ENCODE measurements at places on chromosomes 2 and 18.
A peak's percentile ranks its signal among the peaks of the same experiment; 100 is the strongest.

- no peak for DNase-seq
These were observed 24.1 kb downstream of the ODC1 start for GRCh38 chr2:10424051-10424450.

- DNase-seq: no peak
These were observed 7.7 kb upstream of the SATB2 start for GRCh38 chr2:199465390-199465789.

DNA sequence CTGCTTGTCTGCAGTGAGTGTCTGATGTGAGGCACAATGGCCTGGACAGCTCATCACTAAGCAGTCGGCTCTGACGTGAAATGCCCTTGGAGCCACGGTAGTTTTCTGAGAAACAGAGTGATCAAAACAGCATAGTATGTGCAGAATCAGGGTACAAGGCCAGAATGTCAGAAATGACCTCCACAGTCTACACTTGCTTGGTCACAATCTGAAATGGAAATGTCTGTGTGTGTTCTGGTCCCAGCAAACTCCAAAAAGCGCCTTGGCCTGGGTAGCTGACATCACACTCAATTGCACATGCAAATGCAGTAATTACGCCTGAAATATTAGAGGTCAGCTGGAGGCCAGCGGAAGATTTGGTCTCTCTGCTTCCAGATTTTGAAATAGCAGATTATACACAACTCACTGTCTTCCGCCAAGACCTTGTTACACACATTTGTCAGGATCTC is 95.4 kb downstream of the CTAGE1 start:
- peak; percentile 88 for DNase-seq

DNA sequence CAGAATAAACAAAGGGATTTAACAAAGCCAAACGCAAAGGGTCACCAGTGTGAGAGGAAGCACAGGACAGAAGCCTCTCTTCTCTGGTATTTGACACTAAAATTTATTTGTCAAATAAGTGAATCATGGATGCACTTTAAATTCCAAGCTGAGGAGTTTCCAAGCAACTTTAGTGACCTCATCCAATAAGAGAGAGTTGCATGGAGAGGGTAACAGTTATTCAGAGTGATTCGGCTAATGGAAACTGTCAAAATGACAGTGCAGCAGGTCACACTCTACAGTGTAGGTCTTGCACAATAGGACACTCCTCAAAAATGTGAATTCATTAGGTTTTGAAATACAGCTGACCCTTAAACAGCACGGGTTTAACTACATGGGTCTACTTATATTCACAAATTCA is 103.9 kb upstream of the ACVR1C start:
- DNase-seq: no peak

DNA sequence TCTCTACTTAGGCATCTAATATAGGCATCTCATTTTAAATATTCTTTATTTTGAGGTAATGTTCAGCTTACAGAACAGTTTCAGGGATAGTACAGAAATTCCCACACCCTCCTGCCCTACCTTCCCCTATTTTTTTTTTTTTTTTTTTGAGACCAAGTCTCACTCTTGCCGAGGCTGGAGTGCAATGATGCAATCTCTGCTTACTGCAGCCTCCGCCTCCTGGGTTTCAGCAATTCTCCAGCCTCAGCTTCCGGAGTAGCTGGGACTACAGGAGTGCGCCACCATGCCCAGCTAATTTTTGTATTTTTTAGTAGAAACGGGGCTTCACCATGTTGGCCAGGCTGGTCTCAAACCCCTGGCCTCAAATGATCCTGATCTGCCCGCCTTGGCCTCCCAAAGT is 97.6 kb downstream of the EPB41L5 start:
- peak; percentile 16 for DNase-seq

GRCh38 chr18:54607213-54608027 is 16.4 kb downstream of the DYNAP start:
- DNase-seq: no peak
